ENCODE measurements at places on chromosomes 2 and 18.

GRCh38 chr2:200860092-200860795 is 4.2 kb downstream of the CLK1 start:
- DNase-seq = no peak

- DNase-seq = no peak
Measured at GRCh38 chr18:70132999-70133398, 72.5 kb downstream of the RTTN start.

DNA sequence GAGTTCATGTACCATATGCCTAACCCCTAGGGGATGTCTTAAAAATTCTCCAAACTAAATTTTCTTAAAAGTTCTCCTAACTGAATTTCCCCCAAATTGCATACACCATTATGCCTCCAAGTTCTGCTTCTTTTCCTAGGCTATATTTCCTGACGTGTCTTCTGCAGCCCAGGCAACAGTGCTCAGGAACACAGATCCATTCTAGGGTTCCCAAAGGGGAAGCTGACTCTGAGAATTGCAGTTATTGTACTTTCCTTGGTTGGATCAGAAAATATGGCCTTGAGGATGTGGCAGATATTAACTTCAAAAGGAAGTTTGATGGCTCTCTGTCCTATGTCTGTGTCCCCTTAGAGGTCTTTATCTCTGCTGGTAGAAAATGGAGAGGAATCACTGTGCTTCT is 124.3 kb downstream of the TMEM17 start:
- no peak for DNase-seq

DNA sequence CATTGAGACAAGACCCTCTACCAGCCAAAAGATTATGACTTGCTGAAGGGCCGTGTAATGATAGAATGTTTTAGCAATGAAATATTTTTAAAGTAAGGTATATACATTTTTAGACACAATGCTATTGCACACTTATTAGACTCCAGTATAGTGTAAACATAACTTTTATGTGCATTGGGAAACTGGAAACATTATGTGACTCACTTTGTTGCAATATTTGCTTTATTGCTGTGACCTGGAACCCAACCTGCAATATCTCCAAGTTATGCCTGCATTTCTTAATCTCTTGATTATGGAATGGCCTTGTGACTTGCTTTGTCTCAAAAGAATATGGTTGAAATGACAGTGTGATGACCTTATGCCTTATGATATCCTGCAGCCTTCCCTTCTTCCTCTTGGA is 502.0 kb downstream of the EPHA4 start:
- peak; percentile 11 for DNase-seq

DNA sequence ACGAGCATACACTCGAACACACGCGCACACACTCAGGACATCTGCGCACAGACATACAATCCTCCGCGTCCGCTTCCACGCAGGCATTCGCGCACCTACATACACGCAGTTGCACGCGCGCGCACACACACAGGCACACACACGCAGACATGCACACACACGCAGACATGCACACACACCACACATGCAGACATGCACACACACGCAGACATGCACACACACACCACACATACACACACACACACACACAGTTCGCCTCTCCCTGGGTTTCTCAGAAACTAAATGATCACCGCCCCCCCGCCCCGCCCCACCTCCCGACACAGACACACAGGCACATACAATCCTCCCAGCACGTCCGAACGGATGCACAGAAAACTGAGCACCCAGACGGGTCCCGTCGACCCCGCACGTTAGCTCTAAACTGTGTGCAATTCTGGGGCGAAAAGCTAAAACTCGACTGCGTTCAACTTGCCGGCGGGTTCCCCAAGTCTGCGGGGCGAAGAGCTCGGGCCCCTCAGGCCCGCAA is 1.0 kb downstream of the EPHA4 start:
- DNase-seq = peak; percentile 53

- DNase-seq = no peak
Measured at GRCh38 chr2:100277540-100278207, 44.6 kb downstream of the LONRF2 start.

GRCh38 chr18:35334821-35335220 is 9.4 kb downstream of the ZNF24 start:
- no peak for DNase-seq

DNA sequence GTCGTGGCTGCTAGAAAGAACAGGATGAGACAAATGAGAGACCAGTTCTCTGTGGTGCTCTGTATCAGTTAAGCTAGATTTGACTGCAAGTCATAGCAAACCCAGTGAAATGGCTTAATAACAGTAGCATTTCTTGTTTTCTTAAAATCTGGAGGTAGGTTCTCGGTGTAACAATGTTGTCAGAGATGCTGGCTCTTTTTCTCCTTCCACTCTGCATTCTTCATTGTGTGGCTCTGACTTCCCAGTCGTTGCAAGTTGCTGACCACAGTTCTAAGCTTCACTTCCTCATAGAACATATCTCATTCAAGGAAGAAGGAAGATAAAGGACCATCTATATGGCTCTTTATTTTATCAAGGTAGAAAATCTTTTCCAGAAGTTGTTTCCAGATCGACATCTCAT is 7.9 kb upstream of the CKAP2L start:
- DNase-seq = no peak

DNA sequence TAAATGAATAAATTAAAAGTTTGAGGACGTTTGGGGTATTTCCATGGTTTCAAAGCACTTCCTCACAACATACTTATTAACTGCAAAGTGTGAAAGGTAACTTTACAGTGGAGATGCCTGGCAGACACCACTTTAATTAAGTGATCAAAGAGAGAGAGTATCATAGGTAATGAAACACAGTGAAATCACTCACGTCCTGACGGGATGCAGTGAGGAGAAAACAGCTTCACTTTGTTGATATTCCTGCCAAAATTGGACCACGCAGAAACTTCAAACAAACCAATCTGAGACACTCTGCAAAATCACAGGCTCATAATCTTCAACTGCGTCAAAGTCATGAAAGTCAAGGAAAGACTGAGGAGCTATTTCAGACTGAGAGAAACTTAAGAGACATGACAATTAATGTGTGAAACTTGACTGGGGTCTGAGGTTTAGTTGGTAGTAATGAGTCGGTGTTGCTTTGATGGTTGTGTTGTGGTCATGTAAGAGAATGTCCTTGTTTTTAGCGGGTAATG is 66.0 kb upstream of the ITGB6 start:
- no peak for DNase-seq

DNA sequence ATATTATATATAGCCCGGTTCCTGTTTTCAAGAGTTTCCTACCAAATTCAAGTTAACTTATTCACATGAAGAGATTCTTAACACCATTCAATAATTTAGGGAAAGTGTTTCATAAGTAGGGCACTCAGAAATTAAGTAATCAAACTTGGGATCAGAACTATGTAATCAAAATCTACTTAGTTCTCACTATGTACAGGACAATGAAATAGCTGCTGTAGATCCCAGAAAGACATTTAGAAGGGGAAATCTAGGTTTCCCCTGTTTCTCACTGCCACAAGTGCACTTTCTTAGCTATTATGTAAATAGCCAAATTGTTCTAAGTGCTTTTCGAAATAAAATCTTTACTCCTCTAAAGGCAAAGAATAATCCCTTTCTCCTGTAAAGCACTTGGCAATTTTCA is 493.6 kb upstream of the SETBP1 start:
- DNase-seq = no peak

DNA sequence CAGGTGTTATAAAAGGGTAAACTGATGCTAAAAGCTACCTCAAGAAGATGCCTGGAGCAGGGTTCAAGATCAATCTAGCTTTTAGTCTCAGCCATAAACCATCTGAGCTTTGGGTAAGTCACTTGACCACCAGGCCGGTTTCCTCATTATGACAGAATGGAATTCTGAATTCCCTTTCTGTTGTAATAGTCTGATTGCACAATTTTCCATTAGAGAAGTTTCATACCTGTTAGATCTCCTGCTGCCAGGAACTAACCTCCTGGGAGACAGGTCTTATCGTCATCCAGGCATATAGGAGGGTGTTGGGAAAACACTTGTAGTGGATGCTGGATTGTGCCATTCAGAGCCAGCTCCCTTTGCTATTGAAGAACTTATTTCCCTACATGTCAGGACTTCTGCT is 272.5 kb downstream of the TDRD15 start:
- no peak for DNase-seq

DNA sequence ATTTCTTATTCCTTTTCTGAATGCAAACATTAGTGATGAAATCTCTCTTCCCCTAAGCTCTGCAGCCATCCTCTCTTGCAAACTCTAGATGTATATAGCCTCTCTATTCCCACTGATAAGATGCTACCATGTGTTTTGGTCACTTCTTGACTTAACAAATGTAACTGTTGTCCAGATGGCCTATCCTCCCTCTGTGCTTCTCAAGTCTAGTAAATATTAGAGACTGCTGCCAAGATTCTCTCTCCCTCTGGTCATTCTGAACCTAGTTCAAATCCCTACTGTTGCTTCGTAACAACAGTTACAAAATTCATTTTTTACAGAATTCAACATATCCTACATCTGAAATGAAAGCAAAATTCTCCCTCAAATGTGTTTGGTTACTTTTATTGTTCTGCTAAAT is 156.6 kb downstream of the TXNL1 start:
- DNase-seq = no peak

- DNase-seq = no peak
Measured at GRCh38 chr2:85277416-85278158, 50.2 kb downstream of the TGOLN2 start.

DNA sequence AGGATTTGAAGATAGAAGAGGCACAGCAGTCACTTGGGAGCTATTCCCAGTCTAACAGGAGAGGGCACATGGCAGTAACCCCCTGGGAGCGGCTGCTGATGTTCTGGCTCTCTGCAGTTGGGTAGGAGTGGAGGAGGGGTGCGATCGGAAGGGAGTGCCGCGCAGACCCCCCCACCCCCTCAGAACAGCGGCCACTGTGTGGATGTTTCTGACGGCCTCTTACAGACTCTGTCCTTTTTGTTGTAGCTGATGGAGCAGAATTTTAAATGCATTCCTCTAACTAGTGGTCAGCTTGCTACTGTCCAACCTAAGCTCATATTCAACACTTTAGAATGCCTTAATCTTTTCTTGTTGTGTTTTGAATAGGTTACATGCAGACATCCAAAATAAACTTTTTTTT is 127.9 kb downstream of the AGAP1 start:
- DNase-seq = no peak

- DNase-seq = no peak
Measured at GRCh38 chr2:96540136-96540535, 3.6 kb downstream of the ARID5A start.

GRCh38 chr2:201257381-201257955 is 2.9 kb upstream of the CASP8 start:
- peak; percentile 87 for DNase-seq

GRCh38 chr2:7333960-7334493 is 416.8 kb downstream of the RNF144A start:
- DNase-seq = no peak

DNA sequence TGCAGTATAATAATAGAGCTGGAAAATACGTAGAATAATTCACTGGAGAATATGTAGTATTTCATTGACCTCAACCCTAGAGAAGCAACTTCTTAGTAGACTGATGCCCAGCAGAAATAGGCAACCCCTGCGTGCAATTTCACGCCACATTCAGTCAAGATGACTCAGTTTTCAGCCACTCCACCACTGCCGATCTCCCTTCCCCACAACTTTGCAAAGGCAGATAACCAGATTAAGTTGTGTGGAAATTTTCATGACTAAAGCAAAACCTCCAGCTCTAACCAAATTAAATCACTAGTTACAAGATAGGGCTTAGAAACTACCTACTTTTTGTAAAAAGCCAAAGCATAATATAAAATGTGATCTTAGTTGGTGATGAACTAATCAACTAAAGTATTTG is 63.3 kb upstream of the STK17B start:
- DNase-seq = no peak

DNA sequence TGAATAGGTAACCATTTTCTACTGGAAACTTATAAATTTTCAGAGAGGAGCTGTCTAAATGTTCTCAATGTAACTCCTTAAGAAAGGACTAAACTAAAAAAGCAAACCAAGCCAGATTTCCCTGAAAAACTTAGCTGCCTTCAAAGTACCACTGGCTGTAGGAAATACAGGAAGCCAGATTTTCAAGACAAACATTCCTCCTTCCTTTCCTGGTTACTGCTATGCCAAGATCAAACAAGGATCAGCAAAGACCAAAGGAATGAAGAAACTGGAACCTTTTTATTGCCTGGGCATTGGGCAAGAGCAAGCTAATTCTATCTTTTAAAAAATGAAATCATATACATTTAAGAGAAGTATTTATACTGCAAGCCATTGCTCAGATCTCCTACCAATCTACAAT is 212.7 kb downstream of the DYM start:
- DNase-seq = no peak

- DNase-seq = no peak
Measured at GRCh38 chr2:224860786-224861185, 144.6 kb upstream of the CCDC195 start.

DNA sequence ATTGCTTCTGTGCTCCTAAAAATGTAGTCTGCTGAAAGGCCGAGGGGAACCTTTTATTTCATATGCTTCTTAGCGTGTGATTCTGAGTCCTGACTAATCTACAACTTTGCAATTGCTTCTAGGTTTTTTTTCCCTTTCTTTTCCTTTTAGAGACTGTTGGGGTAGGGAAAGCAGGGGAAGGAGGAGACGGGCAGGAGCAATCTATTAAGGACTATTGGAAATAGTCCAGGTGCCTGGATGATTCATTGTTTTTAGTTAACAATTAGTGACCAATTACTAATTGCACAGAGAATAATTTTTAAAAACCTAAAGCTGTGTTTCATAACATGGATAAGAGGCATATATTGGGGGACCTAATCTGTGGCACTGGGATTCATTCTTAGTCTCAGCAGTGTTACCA is 49.4 kb upstream of the STON1 start:
- DNase-seq = peak; percentile 20

GRCh38 chr2:160407393-160408172 is 86.0 kb downstream of the RBMS1 start:
- peak; percentile 82 for DNase-seq

DNA sequence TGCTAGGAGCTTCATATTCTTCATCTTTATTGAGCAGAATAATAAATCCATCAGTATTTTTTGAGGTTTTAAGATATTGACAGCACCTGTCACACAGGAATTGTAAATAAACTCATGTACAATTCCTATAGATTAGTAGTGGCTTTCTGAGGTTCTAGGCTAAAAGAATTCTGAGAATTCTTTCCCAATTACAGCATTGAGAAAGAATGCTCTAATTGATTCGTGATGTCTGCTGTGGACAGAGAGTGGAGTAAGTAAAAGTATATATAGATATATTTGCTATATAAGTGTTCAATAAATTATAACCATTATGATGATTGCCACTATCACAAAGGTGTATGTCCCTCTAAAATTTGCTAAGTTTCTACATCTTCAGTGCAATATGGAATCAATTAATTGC is 186.5 kb upstream of the NRP2 start:
- DNase-seq = no peak

- no peak for DNase-seq
Measured at GRCh38 chr2:101230541-101231001, 22.1 kb upstream of the CNOT11 start.
